ENCODE measurements at places on chromosomes 6 and 20.

- H3K36me3 ChIP-seq, result peaks cover 93% of the 10 kb centered on the region
- DNase-seq, result no peak
- H3K27ac ChIP-seq, result no peak overlapping the region
Measured at GRCh38 chr6:13287104-13287503, 41.2 kb downstream of the TBC1D7 start.

DNA sequence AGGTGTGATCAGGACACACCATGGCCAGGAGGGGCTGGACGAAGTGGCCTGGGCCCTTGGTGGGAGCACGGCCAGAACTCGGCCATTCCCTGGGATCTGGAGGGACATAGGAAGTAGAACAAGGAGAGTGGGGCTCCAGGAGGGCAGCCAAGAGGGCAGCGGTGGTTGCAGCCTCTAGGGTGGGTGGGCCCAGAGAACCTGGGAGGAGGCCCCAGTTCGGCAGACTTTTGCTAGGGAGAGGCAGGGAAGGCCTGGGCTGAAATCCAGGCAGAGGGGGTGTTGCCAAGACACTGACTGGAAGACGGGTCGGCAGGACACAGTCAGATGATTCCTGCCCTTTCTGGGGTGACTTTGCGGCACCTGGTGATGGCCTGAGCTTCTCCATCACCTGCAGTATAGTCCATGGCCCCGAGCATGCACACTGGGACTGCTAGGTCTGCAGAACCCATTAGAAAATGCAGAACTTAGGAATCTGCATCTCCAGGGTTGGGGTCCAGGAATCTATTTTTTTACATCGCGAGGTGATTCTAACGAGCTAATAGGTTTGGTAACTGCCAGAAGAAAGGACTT, 224.8 kb downstream of the SYNDIG1 start:
- no peak overlapping the region for H3K27ac ChIP-seq
- no peaks in the 10 kb centered on the region for H3K4me1 ChIP-seq
- DNase-seq, result no peak
- H3K27me3 ChIP-seq, result peaks cover 72% of the 10 kb centered on the region
- no peaks in the 10 kb centered on the region for H3K36me3 ChIP-seq
- H3K4me3 ChIP-seq, result no peak overlapping the region

DNA sequence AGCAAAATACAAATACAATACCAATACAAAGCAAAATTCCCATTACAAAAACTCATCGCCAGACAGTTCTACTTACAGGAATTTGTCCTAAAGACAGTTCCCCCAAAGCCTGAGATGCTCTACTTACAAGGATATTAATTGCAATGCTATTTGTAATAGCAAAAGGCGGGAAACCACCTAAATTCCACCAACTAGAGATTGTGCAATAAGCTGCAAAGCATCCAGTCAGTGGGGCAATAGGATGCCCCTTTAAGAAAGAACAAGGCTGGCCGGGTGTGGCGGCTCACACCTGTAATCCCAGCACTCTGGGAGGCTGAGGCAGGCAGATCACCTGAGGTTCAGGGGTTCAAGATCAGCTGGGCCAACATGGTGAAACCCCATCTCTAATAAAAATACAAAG, 39.1 kb downstream of the FAM209B start:
- no peak for DNase-seq
- no peak overlapping the region for H3K4me3 ChIP-seq

DNA sequence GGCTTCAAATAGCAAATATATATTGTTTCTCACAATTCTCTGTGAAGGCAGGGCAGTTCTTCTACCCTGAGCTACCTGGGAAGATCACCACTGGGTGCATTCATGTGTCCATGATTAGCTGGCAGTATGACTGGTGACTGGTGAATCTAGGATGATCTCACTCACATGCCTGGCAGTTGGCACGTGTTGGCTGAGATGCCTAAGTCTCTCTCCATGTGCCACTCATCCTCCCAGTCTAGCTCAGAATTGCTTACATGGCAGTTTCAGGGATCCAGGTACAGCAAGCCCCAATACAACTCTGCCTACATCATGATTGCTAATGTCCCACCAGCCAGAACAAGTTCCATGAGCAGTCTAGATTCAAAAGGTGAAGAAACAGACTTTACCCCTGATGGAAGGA, 346.8 kb upstream of the CNR1 start:
- no peak for DNase-seq
- no peaks in the 10 kb centered on the region for H3K36me3 ChIP-seq
- H3K27me3 ChIP-seq, result no peaks in the 10 kb centered on the region
- H3K4me1 ChIP-seq, result no peaks in the 10 kb centered on the region

- H3K4me3 ChIP-seq, result no peak overlapping the region
- H3K36me3 ChIP-seq, result no peaks in the 10 kb centered on the region
- DNase-seq, result no peak
- peaks cover 14% of the 10 kb centered on the region for H3K4me1 ChIP-seq
Measured at GRCh38 chr20:46552460-46553420, 2.3 kb upstream of the OCSTAMP start.

DNA sequence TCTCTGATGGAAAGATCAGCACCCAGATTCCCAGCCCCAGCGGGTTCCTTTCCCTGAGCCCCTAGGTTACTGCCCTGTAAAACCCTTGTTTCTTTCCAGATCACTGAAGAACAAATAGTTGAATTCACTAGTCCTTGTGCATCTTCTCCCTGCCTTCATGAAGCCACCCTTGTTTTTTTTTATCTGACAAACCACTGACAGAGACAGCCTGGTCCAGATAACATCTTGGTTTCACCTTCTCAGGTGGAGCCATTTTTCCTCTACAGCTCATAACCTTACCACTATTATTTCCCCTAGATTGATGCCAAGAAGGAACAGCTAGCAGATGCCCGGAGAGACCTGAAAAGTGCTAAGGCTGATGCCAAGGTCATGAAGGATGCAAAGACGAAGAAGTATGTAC, 15.9 kb upstream of the PLCG1 start:
- no peak overlapping the region for H3K4me3 ChIP-seq
- peaks cover 100% of the 10 kb centered on the region for H3K36me3 ChIP-seq
- no peak overlapping the region for H3K27ac ChIP-seq
- H3K27me3 ChIP-seq, result no peaks in the 10 kb centered on the region
- DNase-seq, result no peak

DNA sequence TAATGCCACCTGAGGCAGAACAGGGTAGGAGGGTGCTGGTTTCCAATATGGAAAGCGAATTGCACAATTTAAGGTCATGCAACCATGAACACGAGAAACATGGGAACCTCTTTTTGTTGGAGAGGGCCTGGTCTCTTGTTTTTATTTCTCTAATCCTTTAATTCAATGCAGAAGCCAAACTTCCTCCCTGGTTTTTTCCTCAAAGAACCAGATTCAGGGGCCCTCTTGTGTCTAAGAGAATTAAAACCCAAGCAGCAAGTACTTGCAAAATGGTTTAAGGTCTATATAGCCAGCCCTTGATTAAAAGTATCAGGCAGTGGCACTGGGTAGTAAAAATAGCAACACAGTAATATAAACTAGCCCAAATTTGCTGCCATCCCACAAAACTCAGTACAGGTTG, 19.5 kb downstream of the GSTA4 start:
- no peak overlapping the region for H3K4me3 ChIP-seq
- no peaks in the 10 kb centered on the region for H3K27me3 ChIP-seq
- no peak for DNase-seq
- no peaks in the 10 kb centered on the region for H3K4me1 ChIP-seq

- H3K27me3 ChIP-seq, result no peaks in the 10 kb centered on the region
- H3K4me1 ChIP-seq, result peaks cover 35% of the 10 kb centered on the region
- no peaks in the 10 kb centered on the region for H3K36me3 ChIP-seq
- no peak overlapping the region for H3K4me3 ChIP-seq
Measured at GRCh38 chr6:6694368-6694780, 105.9 kb downstream of the LY86 start.

DNA sequence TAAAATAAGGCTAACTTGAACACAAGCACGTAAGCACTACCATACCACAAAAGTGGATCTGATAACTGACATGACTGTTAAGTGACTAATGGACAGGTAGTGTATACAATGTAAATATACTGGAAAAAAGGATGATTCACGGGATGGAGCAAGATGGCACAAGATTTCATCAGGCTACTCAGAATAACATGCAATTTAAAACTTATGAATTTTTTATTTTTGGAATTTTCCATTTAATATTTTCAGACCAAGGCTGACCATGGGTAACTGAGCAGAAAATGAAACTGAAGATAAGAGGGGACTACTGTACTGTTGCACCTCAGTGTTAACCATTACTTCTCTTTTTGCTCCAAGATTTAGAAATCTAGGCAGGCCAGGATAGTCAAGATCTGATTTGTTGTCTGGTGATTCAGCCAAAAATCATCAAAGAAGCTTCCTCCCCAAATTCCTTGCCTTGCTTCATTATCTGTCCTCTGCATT, 45.4 kb downstream of the TPBG start:
- H3K36me3 ChIP-seq, result no peaks in the 10 kb centered on the region
- H3K27ac ChIP-seq, result no peak overlapping the region
- H3K27me3 ChIP-seq, result no peaks in the 10 kb centered on the region
- H3K4me1 ChIP-seq, result no peaks in the 10 kb centered on the region

DNA sequence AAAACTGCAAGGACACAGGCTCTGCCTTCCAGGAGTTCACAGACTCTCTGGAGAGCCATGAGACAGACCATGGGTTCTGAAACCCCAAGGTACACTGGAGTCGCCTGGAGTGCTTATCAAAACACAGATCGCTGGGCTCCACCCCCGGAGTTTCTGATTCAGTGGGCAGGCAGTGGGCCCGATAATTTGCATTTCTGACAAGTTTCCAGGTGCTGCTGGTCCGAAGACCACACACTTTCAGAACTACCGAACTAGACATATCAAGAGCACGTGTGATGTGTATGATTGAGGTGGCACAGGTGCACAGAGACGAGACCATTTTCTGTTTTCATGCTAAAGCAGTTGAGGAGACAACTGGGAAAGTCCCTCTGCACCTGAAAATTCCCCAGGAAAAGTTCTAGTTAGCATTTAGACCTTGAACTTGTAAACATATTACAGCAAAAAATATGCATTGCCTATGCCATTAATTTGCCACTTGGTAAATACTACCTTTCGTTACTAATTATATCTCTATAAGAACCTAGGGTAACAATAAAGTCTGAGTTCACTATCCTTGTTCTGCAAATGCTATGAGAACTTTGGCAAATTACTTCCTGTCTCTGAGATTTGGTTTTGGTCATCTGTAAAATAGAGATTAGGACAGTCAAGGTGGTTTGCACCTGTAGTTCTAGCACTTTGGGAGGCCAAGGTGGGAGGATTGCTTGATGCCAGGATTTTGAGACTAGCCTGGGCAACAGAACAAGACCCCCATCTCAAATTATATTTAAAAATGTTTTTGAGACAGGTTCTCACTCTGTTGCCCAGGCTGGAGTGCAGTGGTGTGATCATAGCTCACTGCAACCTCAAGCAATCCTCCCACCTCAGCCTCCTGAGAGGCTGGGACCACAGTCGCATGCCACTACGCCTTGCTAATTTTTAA, 14.3 kb upstream of the PIM1 start:
- H3K27me3 ChIP-seq, result no peaks in the 10 kb centered on the region
- DNase-seq, result no peak
- no peak overlapping the region for H3K27ac ChIP-seq

GRCh38 chr20:32914031-32914430, 55.3 kb downstream of the EFCAB8 start:
- H3K36me3 ChIP-seq, result no peaks in the 10 kb centered on the region
- no peak overlapping the region for H3K27ac ChIP-seq
- H3K27me3 ChIP-seq, result no peaks in the 10 kb centered on the region
- no peak for DNase-seq
- H3K4me1 ChIP-seq, result no peaks in the 10 kb centered on the region

- H3K4me3 ChIP-seq, result no peak overlapping the region
- no peak overlapping the region for H3K27ac ChIP-seq
- H3K27me3 ChIP-seq, result no peaks in the 10 kb centered on the region
- no peaks in the 10 kb centered on the region for H3K4me1 ChIP-seq
- no peaks in the 10 kb centered on the region for H3K36me3 ChIP-seq
Measured at GRCh38 chr20:33291830-33292355, 8.9 kb downstream of the BPIFB1 start.

DNA sequence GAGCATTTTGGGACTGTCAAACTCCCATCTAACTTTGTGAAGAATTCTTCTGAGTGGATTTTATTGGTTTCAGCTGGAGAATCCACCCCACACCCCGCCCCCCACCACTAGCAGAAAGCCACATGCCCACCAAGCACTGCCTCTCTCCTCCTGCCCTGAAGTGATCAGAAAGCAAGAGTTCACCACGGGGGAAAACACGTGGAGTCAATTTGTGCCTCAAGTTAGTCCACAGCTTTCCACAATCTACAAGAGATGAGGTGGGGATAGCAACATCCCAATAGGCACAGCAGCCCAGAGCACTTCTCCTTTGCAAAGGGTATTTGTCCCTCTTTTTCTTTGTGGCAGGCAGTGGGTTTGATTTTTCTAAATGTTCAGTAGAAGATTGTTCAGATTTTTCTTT, 177.3 kb upstream of the NT5E start:
- H3K4me1 ChIP-seq, result no peaks in the 10 kb centered on the region
- no peaks in the 10 kb centered on the region for H3K36me3 ChIP-seq
- no peak overlapping the region for H3K27ac ChIP-seq
- no peaks in the 10 kb centered on the region for H3K27me3 ChIP-seq
- H3K4me3 ChIP-seq, result no peak overlapping the region
- no peak for DNase-seq

- DNase-seq, result no peak
- H3K4me3 ChIP-seq, result no peak overlapping the region
- H3K27me3 ChIP-seq, result no peaks in the 10 kb centered on the region
- no peaks in the 10 kb centered on the region for H3K36me3 ChIP-seq
- no peaks in the 10 kb centered on the region for H3K4me1 ChIP-seq
- no peak overlapping the region for H3K27ac ChIP-seq
Measured at GRCh38 chr6:143611580-143611979, 66.2 kb upstream of the PHACTR2 start.

DNA sequence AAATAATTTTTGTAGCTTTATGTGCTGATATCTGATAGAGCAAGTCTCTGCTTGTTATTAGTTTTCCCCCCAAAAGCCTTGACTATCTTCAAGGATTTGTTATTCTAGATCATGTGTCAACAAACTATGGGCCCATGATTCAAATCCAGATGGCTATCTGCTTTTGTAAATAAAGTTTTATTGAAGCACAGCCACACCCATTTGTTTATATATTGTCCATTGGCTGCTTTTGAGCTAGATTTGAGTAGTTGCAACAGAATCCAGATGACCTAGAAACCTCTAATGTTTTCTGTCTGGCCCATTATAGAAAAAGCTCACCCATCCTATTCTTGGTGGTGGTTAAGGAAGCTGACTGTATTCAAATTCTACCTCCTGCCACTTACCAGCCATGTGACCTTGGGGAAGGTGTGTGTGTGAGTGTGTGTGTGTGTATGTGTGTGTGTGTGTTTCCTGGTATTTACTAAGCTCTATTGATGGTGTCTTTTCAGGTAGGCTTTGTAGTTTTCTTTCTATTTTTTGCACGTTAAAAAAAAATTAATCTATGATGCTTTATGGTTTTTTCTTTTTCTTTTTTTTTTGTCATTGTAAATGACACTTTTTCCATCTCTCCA, 1.3 kb upstream of the GTSF1L start:
- H3K4me1 ChIP-seq, result no peaks in the 10 kb centered on the region
- no peaks in the 10 kb centered on the region for H3K36me3 ChIP-seq
- peaks cover 9% of the 10 kb centered on the region for H3K27me3 ChIP-seq
- no peak for DNase-seq
- H3K4me3 ChIP-seq, result no peak overlapping the region

GRCh38 chr20:37511610-37512275, 9.3 kb upstream of the NNAT start:
- H3K27ac ChIP-seq, result no peak overlapping the region
- no peak for DNase-seq
- no peaks in the 10 kb centered on the region for H3K27me3 ChIP-seq
- no peak overlapping the region for H3K4me3 ChIP-seq
- no peaks in the 10 kb centered on the region for H3K4me1 ChIP-seq

Data from left lung (tissue), 14 donors.